ENCODE measurements at places on chromosomes 12 and 14.

GRCh38 chr12:54272214-54272613 is 7.7 kb downstream of the CBX5 start:
- no peak for DNase-seq

DNA sequence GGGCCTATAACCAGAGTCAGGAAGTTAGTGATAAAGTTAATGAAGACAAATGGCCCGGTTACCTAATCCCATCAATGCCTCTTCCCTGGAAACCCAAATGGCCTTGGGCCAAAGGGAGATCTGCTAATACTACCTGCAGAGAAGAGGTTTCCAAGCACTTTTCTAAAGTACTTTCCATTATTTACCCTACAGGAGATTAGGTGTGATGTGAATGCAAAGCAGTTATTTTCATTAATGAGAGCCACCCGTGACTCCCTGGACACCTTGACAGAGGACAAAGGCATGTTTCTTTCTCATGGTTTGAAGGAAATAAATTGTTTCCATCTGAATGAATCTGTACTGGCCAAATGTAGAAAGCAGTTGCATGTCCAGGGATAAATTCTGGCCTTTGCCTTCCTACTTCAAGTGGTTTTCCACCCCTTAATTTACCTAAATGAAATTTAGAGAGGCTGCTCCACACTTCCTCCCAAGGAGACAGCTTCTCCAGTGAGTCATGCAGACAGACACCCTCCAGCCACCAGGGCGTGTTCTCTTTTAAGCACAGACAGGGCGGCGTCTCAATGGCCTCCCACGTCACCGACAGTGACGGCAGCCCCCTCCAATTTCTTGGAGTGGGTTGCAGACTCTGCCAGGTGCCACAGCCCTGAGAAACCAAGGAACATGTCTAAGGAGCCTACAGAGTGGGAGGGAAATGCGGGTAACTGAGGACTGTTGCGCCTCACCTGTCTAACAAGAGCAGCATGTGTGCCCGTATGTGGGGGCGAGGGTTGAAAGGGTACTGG is 43.9 kb upstream of the GNPNAT1 start:
- DNase-seq: no peak

DNA sequence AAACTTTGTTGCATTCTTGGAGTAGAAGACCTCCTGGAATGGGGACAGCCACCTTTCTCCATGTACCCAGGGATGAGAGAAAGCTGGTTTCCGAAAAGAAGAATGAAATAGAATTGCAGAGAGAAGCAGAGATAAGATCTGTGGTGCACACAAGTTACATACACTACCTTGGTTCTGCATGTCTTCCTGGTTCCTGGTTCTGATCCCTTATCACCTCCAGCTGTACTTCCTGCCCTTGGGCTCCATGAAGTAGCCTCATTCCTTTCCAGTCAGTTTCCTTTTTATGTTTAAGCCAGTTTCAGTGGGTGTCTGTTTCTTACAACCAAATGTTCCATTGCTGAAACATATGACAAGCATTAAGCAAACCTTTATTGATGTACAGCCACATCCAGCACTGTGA is 69.3 kb downstream of the FBXW8 start:
- no peak for DNase-seq

GRCh38 chr14:75993567-75994041 is 8.0 kb downstream of the IFT43 start:
- no peak for DNase-seq

DNA sequence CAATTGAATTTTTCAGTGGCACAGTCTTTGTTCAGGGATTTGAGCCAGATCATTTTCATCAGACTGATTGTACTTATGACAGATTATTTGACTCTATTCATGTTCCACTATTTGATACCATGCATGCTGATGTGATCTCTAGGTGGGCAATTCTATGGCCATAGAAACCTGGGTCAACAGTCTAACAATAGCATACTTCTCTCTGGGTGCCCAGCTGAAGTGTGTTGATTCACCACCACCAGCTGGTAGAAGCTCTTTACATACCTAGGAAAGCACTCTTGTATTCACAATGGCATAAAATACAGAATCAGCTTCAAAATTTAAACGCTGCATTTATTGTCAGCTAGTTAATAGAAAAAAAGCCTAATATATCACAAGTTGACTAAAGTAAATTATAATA is 90.2 kb upstream of the TMTC2 start:
- no peak for DNase-seq

GRCh38 chr14:103518422-103519042 is 4.1 kb downstream of the CKB start:
- DNase-seq: no peak

DNA sequence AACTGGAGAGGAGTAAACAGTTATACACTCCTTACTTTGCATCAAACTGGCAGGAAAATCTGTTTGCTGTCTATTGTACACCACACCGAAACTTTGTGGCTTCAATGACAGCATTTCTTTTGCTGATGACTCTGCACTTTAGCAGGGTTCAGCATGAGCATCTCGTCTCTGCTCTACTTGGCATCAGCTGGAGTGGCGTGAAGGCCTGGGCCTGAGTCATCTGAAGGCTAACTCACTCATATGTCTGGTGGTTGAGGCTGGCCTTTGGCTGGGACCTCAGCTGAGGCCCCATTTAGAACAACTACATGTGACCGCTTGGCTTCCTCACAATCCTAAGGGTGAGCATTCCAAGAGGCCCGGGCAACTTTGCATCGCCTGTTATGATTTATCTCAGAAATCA is 28.7 kb upstream of the REP15 start:
- DNase-seq: no peak

- no peak for DNase-seq
These were observed 376.2 kb downstream of the DPF3 start for GRCh38 chr14:72517736-72518135.

GRCh38 chr12:55068416-55069010 is 48.7 kb downstream of the NEUROD4 start:
- DNase-seq: no peak

DNA sequence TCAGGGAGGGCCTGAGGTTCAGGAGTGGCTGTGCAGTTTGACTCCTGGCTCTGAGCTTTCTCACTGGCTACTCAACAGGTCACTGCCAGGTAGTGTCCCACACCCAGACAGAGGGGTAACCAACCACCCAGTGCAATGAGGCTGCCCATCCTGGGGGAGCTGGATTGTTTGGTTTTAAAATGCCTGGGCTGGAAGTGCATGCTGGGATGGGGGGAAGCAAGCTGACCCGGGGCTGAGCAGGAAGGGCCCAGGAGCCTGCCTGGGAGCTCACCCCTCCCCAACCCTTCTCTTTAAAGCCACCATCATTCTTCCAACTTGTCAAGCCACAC is 12.6 kb upstream of the ABHD12B start:
- DNase-seq: no peak

DNA sequence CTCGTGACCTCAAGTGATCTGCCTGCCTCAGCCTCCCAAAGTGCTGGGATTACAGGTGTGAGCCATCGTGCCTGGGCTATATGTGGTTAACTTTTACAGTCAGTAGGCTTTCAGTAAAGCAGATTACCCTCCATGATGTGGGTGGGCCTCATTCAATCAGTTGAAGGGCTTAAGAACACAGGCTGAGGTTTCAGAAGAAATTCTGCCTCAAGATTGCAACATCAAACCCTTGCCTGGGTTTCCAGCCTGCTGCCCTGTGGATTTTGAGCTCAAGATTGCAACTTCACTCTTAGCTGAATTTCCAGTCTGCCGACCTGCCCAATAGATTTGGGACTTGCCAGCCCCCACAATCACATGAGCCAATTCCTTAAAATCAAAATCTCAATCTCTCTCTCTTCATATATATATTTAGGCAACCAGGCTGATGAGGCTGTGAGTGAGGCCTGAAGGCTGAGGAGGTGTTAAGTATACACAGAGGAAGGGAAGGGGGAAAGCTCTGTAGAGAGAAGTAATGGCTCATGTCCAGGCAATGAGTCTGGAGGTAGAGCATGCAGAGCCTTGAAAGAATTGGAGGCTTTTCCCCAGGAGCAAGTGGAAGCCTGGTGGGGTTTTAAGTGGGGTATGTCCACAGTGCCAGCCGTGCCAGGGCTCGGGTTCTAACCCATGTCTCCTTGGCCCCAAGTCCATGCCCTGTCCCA is 33.3 kb upstream of the ACTN1 start:
- no peak for DNase-seq

- no peak for DNase-seq
These were observed 50.0 kb downstream of the FOS start for GRCh38 chr14:75328558-75329155.

DNA sequence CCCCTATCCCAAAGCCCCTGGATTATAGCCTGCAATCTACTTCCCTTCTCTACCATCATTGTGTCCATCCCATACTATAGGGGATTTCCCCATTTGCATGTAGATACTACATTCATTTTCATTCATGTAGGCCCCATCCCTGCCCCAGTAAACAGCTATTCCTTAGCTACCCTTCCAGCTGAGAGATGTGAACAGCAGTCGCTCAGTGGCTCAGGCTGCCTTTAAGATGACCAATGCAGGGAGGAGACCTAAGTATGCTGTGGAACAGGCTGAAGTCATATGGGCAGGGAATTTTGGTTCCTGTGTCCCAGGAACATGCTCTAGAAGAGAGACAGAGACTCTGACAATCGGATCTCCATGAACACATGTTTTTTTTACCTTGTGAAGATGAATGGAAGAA is 481.2 kb upstream of the SYT1 start:
- DNase-seq: no peak

- no peak for DNase-seq
These were observed 399.6 kb downstream of the ZFP36L1 start for GRCh38 chr14:68393259-68393658.

DNA sequence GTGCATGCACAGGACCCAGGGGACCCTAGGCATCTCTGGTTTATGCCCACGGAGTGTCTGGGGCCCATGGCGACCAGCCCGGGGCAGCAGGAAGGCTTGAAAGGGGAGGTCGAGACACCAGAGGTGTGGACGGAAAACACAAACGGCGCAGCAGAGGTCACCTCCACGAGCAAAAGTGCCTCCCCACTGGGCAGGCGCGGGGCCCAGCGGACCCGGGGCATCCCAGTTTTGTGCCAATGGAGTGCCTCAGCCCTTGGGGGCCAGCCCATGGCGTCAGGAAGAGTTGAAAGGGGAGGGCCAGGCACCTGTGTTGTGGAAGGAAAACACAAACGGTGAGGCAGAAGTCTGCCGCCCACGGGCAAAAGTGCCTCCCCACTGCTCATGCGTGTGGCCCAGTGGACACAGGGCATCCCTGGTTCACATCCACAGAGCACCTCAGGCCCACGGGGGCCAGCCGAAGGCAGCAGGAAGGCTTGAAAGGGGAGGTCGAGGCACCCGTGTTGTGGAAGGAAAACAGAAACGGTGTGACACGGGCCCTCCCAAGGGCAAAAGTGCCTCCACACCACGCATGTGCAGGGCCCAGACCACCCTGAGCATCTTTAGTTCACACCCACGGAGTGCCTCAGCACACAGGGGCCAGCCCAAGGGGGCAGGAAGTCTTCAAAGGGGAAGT is 378.8 kb downstream of the ALG10 start:
- no peak for DNase-seq

GRCh38 chr12:132775502-132776229 is 14.0 kb upstream of the ANKLE2 start:
- no peak for DNase-seq

DNA sequence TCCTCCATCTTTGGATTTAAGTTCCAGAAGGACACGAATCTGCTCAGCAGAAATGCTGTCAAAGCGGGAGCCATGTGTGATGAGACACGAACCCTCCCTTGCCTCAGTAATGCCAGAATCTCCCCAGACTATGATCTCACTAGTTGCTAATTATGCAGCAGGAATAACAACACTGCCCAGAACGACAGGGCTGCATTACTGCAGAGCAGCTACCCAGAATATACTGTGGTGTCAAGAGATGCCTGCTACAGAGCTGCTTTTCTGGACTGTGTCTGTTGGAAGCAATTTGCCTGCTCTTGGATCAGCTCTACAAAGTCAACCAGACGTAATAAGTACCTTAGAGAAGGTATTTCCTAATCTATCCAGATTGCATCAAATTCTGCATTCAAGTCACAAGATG is 5.5 kb downstream of the CSRNP2 start:
- DNase-seq: no peak

GRCh38 chr14:72568296-72568992 is 325.5 kb downstream of the DPF3 start:
- no peak for DNase-seq

DNA sequence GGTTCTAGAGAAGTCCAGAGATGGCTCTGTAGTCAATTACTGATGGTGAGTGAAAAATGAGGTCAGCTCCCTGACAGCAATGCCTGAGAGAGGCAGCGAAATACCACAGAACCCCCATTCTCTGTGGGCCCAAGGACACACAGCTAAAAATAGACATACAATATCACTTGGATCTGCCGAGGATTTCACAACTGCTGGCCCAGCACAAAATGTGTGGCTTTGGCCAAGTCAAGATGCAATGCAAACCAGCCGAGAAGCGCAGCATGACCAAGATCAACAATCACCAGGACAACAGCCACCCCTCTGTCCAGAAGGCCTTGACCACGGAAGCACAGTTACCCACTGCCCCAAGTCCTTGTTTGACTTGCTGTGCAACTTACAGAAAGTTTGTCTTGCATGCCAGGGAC is 52.2 kb downstream of the CKAP4 start:
- no peak for DNase-seq

DNA sequence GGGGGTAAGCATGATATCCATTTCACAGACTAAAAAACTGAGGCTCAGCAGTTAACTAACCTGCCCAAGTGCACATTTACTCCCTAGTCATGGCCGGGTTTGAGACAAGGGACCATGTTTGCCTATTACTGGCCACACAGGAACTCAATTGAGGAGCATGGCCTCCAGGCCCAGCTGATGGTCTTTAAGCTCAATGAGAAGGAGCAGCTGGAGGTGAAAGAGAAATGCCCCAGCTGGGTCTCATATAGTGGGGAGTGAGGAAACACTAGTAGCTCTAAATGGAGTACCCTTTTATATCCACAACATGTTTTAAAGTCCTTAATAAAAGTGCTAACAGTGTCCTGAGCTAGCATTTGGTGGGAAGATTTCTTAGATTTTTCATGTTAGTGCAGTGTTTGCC is 1.6 kb downstream of the TDP1 start:
- no peak for DNase-seq

DNA sequence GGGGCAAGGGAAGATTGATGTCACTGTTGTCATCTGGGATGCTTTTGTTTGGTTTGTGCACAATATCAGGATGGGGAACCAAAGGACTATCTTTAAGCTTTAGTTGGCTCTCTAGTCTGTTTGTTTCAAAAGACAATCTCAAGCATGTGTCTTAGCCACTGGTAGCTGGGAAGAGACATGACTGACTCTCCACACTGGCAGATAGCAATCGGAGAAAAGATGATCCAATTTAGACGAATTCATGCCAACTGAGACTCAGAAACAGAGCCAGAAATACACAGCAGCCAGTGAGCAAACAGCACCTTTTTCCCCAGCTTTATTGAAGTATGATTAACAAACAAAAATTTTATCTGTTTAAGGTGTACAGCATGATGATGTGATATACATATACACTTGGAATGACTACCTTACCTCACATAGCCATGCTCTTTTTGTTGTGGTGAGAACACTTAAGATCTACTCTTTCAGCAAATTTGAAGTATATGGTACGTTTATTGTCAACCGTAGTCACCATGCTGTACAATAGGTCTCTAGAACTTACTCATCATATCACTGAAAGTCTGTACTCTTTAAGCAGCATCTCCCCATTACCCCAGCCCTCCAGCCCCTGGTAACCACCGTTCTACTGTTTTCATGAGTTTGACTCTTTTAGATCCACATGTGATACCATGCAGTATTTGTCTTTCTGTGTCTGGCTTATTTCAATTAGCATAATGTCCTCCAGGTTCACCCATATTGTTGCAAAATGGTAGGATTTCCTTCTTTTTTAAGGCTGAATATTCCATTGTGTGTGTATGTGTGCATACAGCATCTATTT is 50.6 kb downstream of the DUSP16 start:
- no peak for DNase-seq
